ENCODE measurements at places on chromosomes 5 and 9. TPM values are rescaled to one million over a fixed set of nuclear protein-coding genes. Genes with fewer than 3 reads are reported as not detected.

DNA sequence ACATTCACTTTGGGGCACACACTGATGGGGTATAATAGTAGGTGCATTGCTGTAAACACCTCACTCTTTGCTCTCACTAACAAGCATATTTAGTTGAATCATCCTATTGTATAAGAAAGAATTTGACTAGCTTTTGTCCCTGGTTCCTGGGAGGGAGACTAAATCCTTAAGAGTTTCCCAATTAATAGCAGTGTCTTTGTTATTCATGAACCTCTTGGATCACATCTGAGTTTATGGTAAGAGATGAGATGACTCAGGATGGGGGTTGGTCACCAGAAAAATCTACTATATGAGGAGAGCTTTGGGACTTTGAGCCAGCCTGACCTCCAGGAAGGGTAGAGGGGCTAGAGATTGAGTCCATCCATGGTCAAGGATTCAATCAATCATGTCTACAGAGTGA, 56.8 kb downstream of the PUM3 start:
- DNase-seq, result peak; percentile 4

DNA sequence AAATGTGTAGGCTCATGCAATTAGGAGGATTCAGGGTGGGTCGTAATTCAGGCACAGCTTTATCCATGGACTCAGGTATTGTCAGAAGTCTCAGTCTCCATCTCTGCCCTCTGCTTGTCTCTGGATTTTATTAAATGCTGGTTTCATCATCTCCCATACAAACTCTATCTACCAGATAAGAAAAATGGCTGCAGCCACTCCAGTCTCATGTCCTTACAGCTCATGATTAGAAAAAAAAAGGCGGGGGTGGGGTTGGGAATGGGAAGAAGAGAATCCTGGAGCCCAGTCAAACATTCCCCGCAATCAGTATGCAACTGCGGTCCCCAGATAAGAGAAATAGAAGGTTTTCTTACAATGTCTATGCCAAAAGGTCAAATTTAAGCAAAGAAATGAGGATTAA, 7.6 kb upstream of the FBXO38 start:
- no peak for DNase-seq

DNA sequence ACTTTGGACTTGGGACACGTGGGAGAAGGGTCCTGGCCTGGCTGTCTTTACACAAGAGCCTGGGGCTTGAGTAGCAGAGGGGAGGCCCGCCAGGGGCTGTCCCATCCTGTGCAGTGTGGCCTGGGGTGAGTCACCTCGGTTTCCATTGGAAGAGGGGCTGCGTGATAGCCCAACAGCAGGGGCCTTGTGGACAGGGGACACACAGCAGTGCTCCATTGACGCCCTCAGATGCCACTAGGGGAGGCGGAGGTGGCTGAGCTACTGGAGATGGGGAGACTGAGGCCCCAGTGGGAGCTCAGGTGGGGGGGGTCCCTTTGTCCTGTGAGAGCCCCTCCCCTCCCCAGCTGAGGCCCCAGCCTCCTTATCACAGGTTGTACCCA, 50.0 kb upstream of the RNU6ATAC start:
- DNase-seq, result no peak

DNA sequence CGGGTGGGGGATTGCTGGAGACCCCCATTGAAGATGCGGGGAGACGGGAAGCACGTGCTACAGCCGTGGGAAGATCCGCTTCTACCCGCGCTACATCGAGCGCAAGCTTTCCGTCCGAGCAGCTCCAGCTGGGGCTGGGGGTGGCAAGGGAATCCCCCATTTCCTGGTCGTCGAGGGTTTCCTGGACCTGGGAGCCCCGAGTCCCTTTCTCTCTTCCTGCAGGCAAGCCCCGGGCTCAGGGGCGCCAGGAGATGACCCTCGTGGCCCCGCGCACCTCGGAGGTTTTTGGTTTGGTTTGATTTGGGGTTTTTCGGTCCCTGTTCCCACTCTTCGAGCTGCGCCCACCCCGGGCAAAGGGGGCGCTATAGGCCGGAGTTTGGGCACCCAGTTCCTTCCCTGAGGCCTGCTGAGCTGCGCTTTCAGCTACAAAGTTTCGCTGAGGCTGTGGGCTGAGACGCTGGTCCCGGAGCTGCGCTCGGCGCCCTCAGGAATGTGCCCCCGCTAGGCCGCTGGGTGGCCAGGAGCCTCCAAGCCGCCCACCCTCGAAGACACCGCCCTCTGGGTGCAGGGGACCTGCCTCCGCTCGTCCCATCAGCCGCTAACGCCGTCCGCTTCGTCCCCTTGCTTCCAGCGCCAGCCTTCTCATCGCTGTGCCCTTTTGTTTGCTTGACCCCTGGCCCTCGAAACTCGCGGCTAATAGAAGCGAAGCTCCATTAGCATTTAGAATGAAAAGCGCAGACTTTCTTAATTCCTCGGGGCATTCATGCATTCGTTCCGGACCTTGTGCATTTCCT, 2.9 kb downstream of the NR4A3 start:
- DNase-seq, result no peak

DNA sequence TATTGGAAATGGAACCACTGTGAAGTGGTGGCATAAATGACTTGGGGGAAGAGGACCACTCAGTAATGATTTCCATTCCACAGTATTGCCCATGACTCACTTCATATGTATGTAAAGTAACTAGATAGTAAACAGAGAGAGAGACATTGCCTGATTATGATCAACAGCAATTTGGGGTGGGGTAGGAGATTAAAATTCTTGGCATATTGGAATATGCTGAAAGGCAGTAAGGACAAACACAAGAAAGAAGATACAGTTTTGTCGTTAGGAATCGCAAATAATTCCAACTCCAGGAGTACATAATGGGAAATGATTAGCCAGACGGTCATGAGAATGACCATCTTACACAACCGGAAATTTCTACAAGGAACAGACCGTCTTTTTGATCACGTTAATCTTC, 1.5 kb upstream of the HMGCS1 start:
- DNase-seq, result peak; percentile 91

OCLN gene
- total RNA-seq, result 45.2 TPM

GRCh38 chr5:115774684-115775083, 41.8 kb downstream of the CDO1 start:
- no peak for DNase-seq

DNA sequence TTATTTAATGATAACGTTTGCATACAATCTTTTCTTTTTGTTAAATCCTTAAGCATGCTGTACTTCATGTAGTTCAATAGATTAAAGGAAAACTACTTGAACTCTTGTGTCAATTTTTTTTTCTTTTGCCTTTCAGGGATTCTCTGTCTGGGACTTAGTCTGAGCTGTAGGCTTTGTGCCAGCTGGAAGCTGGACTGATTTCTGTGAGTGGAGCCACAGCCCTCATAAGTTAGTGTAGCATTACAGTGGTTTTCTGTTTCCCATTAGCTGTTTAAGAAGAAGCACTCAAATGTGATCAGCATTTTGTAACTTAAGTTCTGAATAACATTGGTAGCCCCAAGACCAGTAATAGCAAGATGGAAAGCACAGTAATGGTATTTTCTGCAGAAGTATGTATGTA, 330.6 kb upstream of the MEF2C start:
- DNase-seq, result no peak

DNA sequence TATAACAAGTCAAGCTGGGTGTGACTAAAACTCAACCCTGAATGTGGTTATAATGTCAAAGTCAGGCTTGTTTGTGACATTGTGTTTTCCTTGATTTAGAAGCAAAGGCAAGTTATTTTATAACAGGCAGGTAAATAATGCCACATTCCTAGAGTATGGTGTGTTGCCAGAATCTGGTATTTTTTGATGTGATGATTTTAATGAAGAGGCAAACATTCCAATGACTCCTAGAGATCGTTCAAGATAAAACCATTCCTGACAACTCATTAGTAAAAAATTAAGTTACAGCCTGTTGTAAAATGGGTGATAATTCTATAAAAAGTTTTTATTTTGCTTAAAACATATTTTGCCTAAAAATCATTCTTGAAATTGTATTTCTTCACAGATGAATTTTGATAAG, 60.0 kb downstream of the RAB14 start:
- peak; percentile 21 for DNase-seq

- no peak for DNase-seq
Measured at GRCh38 chr5:163877865-163878264, 372.4 kb downstream of the MAT2B start.

- DNase-seq, result peak; percentile 61
Measured at GRCh38 chr9:121222524-121223171, 21.0 kb upstream of the RAB14 start.

DNA sequence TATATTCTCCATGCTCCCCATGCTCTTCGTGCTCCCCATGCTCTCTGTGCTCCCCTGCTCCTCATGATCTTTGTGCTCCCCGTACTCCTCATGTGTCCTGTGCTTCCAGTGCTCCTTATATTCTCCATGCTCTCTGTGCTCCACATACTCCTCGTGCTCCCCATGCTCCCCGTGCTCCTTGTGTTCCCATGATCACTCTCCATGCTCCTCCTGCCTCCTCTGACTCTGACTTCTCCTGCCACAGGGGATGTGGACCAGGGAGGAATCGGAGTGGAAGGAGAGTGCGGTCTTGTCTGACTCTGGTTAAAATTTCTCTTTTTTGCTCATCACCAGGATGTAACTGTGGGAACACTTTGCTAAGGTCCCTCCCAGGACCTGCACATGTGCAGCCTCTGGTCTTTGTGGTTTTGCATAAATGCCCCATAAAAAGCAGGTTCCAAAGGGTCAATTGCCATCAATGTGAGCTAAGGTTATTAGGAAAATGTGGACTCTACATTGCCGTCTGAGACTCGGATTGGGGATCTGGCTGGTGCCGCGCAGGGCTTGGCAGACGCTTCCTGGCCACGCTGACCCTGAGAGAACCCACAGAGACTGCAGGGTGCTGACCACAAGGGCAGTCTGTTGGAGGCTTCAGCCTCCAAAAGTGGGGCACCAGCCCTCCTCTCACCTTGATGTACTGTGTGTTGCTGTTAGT, 52.5 kb downstream of the TRIP13 start:
- DNase-seq, result no peak

- no peak for DNase-seq
Measured at GRCh38 chr5:54045077-54045792, 265.1 kb downstream of the ARL15 start.
